Muscle of leg (tissue), 16 donors: ENCODE measurements at places on chromosomes 12 and 14. TPM values are rescaled to one million over a fixed set of nuclear protein-coding genes. Genes with fewer than 3 reads are reported as not detected.
A peak's percentile ranks its signal among the peaks of the same experiment; 100 is the strongest.

The SLC11A2 gene
- 23.4 TPM for total RNA-seq

- H3K4me3 ChIP-seq = no peak overlapping the region
- DNase-seq = peak; percentile 33
- no peaks in the 10 kb centered on the region for H3K36me3 ChIP-seq
- no peaks in the 10 kb centered on the region for H3K27me3 ChIP-seq
- H3K27ac ChIP-seq = no peak overlapping the region
Measured at GRCh38 chr12:66852765-66853164, 173.9 kb upstream of the GRIP1 start.

The WSCD2 gene
- 3.7 TPM for total RNA-seq

- H3K27ac ChIP-seq = no peak overlapping the region
- no peak for DNase-seq
- H3K4me3 ChIP-seq = no peak overlapping the region
- no peaks in the 10 kb centered on the region for H3K4me1 ChIP-seq
Measured at GRCh38 chr12:82645414-82645813, 41.3 kb upstream of the TMTC2 start.

The IL26 gene
- not detected for total RNA-seq

DNA sequence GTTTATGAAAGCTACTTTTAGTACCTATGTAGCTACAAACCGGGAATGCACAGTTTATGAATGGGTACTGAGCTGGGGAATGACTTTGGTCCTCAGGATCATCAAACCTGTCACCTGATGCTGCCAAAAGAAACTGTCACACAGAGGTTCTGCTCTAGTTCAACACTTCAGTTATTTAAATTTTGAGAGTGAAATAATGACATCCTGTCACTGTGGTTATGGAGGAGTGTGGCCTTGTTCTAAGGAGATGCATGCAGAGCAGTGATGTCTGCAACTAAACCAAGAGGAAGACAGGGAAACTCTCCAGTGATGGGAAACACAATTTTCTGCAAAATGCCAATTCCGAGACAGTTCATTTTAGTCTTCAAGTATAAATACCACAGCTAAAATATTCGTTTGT is 4.8 kb upstream of the AEBP2 start:
- no peak overlapping the region for H3K4me3 ChIP-seq
- H3K4me1 ChIP-seq = peaks cover 11% of the 10 kb centered on the region
- no peak for DNase-seq
- H3K27me3 ChIP-seq = no peaks in the 10 kb centered on the region
- no peak overlapping the region for H3K27ac ChIP-seq

The HOXC6 gene
- 4.1 TPM for total RNA-seq

- H3K27ac ChIP-seq = no peak overlapping the region
- H3K4me1 ChIP-seq = no peaks in the 10 kb centered on the region
- no peak for DNase-seq
- H3K36me3 ChIP-seq = no peaks in the 10 kb centered on the region
- no peak overlapping the region for H3K4me3 ChIP-seq
- H3K27me3 ChIP-seq = no peaks in the 10 kb centered on the region
Measured at GRCh38 chr14:56400109-56400825, 179.3 kb upstream of the TMEM260 start.

GRCh38 chr14:22518073-22518472 is 71.0 kb downstream of the DAD1 start:
- no peaks in the 10 kb centered on the region for H3K36me3 ChIP-seq
- H3K4me1 ChIP-seq = peaks cover 12% of the 10 kb centered on the region
- no peak overlapping the region for H3K27ac ChIP-seq
- no peak for DNase-seq
- peaks cover 2% of the 10 kb centered on the region for H3K27me3 ChIP-seq

DNA sequence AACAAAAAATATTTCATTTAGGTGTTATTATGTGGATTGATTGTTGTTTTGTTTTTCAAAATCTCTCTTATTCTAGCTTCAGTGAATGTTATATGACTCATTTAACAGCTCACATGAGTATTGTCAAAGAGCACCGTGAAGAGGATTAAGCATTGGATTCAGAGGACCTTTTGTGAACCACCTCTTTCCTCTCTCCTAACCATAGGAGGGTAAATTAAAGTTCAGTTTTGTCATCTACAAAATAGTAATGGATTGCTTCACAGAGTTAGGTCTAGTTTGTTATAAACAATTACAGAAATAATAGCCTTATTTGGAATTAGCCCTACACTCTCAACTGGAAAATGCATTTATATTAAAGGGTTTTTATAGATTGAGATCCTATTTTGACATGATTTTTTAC is 962 bp upstream of the KERA start:
- H3K4me3 ChIP-seq = no peak overlapping the region
- no peaks in the 10 kb centered on the region for H3K27me3 ChIP-seq
- no peaks in the 10 kb centered on the region for H3K36me3 ChIP-seq
- peak overlapping the region; percentile 76 for H3K27ac ChIP-seq

The P2RX2 gene
- total RNA-seq = not detected

DNA sequence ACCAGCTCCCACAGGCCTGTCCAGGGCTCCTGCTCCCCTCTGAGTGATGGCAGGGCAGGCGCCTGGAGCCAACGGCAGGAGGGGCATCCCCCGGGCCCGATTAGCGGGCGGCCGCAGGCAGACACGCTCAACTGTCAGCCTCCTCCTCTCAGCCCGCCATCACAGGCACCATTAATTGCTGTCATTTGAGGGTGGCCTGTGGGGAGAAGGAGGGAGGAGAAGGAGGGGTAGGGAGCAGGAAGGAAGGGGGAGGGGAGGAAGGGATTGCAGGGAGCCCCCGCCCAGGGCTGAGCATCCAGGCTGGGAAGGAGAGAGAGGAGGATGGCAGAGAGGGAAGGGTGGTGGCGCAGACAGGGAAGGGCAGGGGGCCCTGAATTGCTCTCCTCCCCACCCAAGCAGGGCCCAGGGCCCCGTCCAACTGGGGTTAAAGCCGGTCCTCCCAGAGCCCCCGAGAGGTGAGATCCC is 36.1 kb downstream of the NCOR2 start:
- no peak overlapping the region for H3K27ac ChIP-seq
- H3K4me3 ChIP-seq = no peak overlapping the region
- no peaks in the 10 kb centered on the region for H3K27me3 ChIP-seq
- H3K36me3 ChIP-seq = peaks cover 17% of the 10 kb centered on the region
- DNase-seq = no peak
- H3K4me1 ChIP-seq = peaks cover 50% of the 10 kb centered on the region

The MEG3 gene
- total RNA-seq = 2,358 TPM

The TROAP gene
- 6.9 TPM for total RNA-seq

DNA sequence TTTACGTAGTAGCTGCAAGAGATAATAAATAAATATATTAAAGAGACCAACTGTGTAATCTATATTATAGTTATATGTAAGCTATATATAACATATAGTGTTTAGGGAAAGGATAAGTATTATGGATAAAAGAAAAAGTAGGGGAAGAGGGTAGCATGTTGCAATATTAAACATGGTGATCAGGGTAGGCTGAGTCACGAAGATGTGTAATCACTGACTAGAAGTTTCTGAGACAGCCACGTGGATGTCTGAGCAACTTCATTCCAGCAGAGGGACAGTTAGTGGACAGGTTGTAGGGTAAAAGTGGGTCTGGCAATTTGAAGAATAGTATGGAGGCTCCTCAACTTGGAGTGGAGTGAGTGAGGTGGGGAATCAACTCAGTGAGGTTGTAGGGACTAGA is 109.7 kb downstream of the ANO4 start:
- no peaks in the 10 kb centered on the region for H3K36me3 ChIP-seq
- no peak for DNase-seq
- H3K4me3 ChIP-seq = no peak overlapping the region

The NELL2 gene
- total RNA-seq = 1.5 TPM

GRCh38 chr12:117494833-117495655 is 133.6 kb upstream of the NOS1 start:
- DNase-seq = no peak
- H3K4me1 ChIP-seq = no peaks in the 10 kb centered on the region
- H3K27ac ChIP-seq = no peak overlapping the region
- no peak overlapping the region for H3K4me3 ChIP-seq
- H3K36me3 ChIP-seq = no peaks in the 10 kb centered on the region

DNA sequence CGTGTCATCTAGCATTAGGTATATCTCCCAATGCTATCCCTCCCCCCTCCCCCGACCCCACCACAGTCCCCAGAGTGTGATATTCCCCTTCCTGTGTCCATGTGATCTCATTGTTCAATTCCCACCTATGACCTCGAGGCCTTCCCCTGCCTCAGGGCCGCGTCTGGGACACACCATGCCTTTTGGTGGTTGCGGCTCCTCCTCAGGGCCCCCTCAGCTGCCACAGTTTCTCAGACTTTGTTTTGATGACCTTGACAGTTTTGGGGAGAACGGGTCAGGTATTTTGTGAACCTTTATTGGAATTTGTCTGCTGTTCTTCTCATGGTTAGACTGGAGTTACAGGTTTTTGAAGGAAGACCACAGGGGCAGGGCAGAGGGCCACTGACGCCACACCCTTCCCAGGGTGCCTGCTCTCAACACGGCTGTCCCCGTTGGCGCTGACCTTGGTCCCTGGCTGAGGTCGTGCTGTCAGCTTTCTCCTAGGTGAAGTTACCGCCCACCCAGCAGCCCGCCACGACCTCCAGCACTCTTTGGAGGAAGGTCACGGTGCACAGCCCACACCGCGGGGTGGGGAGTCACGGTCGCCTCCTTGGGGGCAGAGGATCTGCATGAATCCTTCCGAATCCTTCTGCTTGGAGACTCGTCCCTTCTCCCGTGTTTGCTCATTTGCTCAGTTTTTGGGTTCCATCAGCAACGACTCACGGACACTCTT is 130.5 kb downstream of the KIF26A start:
- no peak for DNase-seq
- no peaks in the 10 kb centered on the region for H3K4me1 ChIP-seq
- no peaks in the 10 kb centered on the region for H3K27me3 ChIP-seq

DNA sequence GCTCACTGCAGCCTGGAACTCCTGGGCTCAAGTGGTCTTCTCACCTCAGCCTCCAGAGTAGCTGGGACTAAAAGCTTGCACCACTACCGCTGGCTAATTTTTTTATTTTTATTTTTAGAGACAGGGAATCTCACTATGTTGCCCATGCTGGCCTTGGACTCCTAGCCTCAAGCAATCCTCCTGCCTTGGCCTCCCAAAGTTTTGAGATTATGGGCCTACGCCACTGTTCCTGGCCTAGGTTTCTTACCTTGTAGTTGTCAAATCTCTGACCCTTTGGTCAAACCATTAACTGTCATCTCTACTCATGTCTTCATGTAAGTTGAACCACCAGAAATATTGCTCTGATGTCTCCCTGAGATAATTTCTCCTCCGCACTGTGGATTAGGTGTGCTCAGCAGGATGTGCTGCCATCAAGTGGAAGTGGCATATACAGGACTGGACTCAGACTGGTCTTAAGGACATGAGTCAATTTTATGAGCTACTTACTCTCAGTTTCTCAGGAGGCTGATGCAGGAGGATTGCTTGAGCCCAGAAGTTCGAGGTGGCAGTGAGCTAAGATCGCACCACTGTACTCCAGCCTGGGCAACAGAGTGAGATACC is 28.5 kb downstream of the ACTR6 start:
- H3K4me3 ChIP-seq = no peak overlapping the region
- no peak for DNase-seq
- H3K4me1 ChIP-seq = peaks cover 1% of the 10 kb centered on the region
- no peaks in the 10 kb centered on the region for H3K27me3 ChIP-seq
- H3K36me3 ChIP-seq = peaks cover 3% of the 10 kb centered on the region

DNA sequence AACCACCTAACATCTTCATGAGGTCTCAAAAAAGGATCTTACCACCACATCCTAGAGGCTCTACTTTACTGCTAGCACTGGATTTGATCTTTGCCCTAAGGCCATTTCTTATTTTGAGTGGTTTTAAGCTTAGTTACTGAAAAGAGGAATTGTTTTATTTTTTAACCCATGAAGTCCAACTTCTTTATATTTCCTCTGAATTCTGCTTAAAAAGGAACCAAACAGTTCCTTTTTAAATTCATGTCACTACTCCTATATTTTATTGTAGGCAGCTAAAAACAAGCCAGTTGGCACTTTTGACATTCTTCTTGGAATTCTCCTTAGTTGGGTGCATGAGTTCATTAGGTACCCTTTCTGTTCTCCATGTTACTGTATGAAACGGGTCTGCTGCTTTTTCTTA is 76.4 kb downstream of the FGD4 start:
- no peak overlapping the region for H3K27ac ChIP-seq
- no peaks in the 10 kb centered on the region for H3K27me3 ChIP-seq
- peaks cover 3% of the 10 kb centered on the region for H3K4me1 ChIP-seq
- H3K36me3 ChIP-seq = no peaks in the 10 kb centered on the region
- H3K4me3 ChIP-seq = no peak overlapping the region

- peaks cover 12% of the 10 kb centered on the region for H3K4me1 ChIP-seq
- H3K27ac ChIP-seq = no peak overlapping the region
- DNase-seq = peak; percentile 75
- no peaks in the 10 kb centered on the region for H3K27me3 ChIP-seq
Measured at GRCh38 chr14:101628471-101628966, 67.2 kb downstream of the DIO3 start.

The CARMIL3 gene
- 0.27 TPM for total RNA-seq

DNA sequence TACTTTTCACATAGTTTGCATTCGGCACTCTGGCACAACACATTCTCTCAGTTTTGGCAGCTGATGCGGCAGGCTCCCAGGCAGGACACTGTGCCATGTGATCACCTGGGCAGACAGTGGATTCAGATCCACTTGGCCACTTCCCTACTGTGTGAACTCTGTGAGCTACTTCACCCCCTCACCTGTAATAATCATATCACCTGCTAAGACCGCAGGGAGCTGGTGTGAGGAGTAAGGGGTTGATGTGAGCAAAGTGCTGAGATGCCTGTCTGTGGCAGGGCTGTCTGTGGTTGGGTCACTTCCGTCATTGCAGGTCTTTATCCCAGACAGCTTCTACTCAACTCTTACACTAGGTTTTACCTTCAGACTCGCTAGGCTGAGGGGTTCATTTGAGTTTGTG is 50.4 kb upstream of the AMN start:
- peaks cover 40% of the 10 kb centered on the region for H3K36me3 ChIP-seq
- H3K27me3 ChIP-seq = no peaks in the 10 kb centered on the region
- no peak overlapping the region for H3K27ac ChIP-seq
- no peak overlapping the region for H3K4me3 ChIP-seq
- H3K4me1 ChIP-seq = no peaks in the 10 kb centered on the region

GRCh38 chr14:74493343-74494261 is at the start of gene ISCA2:
Gene ISCA2 (plus strand): TSS chr14:74493765. CDS start chr14:74493775, 10 bp downstream.
- H3K27ac ChIP-seq = peak within 1 kb of the TSS; percentile 91
- H3K4me3 ChIP-seq = peak within 1 kb of the TSS; percentile 58
- peaks cover 14% of the 10 kb centered on the region for H3K4me1 ChIP-seq
- H3K27me3 ChIP-seq = peaks cover 6% of the 10 kb centered on the region

The FIGNL2 gene
- 1.2 TPM for total RNA-seq

The DNAI7 gene
- 0.40 TPM for total RNA-seq

GRCh38 chr14:88683119-88683518 is 109.6 kb downstream of the EML5 start:
- DNase-seq = no peak
- H3K4me1 ChIP-seq = no peaks in the 10 kb centered on the region
- no peak overlapping the region for H3K27ac ChIP-seq

The FOXA1 gene
- total RNA-seq = 0.09 TPM

DNA sequence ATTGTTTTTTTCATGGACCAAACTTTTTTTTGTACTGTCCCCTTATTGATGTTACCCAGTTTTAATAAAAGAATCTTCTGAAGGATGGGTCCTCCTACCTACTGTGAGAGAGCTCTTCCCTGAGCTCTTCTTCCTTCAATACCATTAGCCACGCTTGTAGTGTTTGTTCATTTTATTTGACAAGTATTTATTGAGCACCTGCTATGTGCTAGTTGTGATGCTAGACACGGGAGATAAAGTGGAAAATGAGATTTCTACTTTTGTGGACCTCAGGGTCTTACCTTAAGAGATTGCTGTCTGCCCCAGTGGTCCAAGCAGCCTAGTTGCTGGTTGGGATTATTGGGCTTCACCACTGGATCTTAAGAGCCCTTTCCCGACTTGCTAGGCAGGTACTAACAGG is 3.2 kb upstream of the GPD1 start:
- no peaks in the 10 kb centered on the region for H3K27me3 ChIP-seq
- H3K27ac ChIP-seq = no peak overlapping the region
- no peak for DNase-seq
- H3K4me3 ChIP-seq = no peak overlapping the region
- peaks cover 39% of the 10 kb centered on the region for H3K4me1 ChIP-seq
